ENCODE measurements at places on chromosomes 12 and 14.

DNA sequence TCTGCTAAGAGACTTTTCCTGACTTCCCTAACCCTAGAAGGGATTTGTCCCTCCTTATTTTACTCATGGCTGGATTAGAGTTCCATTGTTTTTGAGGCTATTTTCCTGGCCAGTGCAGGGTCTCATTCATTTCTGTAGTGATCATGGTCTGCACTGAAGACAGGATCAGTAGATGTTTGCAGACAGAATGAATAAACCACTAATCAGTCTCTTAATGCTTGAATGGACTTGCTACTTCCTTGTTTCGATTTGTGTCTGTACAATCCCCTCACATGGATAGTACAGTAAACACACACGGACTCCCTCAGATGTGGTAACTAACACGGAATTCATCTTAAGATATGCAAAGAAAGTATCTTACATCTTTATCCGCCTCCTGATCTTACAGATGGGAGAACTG lies 102.6 kb upstream of the PRB2 start:
- no peak for DNase-seq

- no peak for DNase-seq
These were observed 202.1 kb upstream of the KITLG start for GRCh38 chr12:88782351-88782750.

DNA sequence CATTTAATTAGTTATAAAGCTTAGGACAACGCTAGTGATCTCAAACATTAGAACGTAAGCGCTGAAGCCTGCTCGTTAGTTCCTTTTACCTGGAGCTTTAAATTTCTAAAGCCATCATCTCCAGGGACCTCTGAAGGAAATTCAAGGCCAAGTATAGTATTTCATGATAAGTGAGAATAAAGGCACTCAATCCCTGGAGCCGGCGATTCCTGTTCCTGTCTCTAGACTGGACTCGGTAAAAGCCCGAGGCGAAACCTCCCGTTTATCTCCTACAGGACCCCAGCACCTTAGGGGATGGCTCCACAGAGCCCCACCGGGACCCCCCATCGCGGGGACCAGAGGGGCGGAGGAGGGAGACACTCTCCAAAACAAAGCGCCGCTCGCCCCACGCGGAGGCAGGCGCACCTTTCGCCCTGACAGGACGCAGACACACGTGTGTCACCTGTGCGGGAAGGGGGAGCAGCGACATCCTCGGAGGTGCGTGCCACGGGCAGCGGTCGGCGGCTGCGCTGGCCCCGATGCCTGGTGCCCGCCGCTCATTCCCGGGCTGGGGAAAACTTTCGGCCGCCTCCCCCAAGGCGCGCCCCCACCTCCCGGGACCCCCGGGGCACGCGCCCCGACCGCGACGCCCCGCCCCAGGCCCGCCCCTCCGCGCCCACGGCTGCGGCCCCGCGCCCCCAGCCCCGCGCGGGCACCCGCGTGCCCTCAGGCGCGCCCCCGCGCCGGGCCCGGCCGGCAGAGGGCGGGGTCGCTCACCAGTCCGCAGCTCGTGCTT lies 678 bp downstream of the RPS6KA5 start:
- peak; percentile 42 for DNase-seq

DNA sequence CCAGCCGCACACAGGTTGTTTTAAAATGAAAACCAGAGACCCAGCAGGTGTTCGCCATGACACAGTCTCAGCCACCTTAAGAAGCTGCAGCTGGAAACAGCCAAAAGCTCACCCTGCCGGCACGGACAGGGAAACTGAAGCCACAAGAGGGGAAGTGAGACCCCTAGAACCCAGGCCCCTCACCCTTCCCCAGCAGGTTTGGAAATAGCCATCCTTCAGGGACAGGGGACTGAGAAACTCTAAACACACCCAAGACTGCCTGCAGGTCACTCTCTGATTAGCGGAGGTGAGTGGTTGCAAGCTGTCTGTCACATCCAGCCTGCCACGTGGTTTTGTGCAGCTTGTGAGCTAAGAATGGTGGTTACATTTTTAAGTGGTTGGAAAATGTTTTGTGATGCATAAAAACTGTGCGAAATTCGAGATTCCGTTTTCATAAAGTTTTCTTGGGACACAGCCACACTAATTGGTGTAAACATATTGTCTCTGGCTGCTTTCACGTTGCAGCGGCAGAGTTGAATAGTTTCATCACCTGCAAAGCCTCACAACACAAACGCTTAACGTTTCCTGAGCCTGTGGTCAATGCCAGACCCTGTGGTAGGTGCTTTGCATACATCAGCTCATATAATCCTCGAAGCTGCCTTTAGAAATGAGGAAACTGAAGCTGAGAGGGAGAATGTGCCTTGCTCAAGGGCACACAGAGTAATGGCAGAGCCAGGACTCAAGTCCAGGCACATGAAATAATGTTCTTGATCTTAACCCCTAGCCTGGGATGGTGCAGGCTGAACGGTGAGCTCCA lies 1.7 kb upstream of the SELPLG start:
- peak; percentile 32 for DNase-seq

- DNase-seq = no peak
These were observed 2.4 kb downstream of the AMN start for GRCh38 chr14:102924632-102925588.

DNA sequence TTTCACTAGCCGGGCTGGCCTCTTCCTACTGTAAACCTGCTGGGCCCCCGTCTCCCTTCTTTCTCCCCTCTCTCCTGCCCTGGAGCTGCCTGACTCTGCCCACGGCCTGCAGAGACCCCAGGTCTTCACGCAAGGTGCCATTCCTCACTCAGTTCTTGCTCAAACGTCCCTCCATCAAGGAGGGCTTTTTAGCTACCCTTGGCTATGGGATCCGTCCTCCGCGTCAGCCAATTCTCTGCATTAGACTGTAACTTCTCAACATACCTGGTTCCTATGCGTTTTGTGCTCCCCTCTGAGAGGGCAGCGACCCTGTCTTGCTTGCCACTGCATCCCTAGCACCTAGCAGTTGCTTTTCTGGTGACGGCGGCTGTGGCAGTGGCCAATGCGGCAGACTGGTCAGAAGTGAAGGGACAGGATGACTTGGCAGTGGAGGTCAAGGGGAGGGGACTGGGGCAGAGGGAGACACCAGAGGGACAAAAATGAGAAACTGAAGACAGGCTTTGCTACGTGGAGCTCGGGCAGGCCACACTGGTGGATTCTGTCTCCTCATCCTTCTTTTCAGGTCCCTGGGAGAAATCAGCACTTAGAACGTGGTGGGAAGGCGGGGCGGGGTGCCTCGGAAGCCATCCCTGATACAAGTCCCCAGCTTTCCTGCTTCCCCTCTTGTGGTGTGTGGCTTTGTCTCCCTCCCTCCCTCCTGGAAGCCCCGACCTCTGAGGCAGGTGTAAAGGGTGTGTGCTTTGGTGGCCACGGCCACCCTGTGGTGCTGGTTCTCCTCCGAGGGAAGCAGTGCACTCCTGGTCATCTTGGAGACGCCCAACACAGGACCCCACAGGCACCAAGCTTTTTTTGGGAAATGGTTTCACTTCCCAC lies 1.8 kb downstream of the B3GNT4 start:
- DNase-seq = no peak

- no peak for DNase-seq
These were observed 1820.8 kb upstream of the FLRT2 start for GRCh38 chr14:83709116-83709515.

DNA sequence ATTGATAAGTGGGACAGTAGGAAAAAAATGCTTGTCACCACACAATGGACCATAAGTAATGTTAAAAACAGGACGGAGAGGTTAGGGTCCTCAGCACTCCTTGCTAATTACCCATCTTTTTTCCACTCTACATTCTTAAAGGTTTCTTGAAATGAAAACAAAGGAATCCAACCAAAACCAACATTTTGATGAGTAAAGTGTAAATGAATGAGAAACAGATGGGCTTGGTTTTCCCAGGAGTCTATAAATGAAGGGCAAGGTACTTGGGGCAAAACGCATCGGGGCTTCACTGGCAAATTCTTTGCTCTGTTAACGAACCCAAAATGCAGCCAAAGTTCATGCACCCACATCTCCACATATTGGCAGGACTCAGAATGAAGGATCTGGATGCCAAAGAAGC lies 129.2 kb upstream of the BMP4 start:
- DNase-seq = no peak

- DNase-seq = no peak
These were observed 53.3 kb downstream of the PITPNM2 start for GRCh38 chr12:123097561-123098084.

- DNase-seq = peak; percentile 20
These were observed 84.7 kb upstream of the NELL2 start for GRCh38 chr12:44960856-44961255.

DNA sequence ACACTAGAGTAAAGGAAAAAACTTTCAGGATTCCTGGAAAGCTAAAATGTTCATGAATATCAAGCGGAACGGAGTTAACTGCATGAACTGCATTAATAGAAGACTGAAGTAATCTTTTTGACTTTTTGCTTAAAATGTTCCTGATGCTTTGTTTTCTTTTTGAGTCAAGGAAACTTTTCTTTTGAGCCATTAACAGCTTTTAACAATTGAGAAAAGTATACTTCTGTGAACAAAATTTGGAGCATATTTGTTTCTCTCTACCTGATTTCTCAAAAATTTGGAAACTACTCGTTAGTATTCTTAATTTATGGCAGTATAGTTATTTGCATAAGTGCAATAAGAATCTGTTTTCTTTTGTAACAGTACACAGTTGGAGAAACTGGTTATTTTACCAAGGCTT lies 78.5 kb downstream of the CALM1 start:
- no peak for DNase-seq

GRCh38 chr14:103519043-103519836 lies 3.4 kb downstream of the CKB start:
- no peak for DNase-seq

GRCh38 chr14:105472486-105472991 lies 2.1 kb upstream of the CRIP2 start:
- DNase-seq = no peak

GRCh38 chr12:4566474-4566873 lies 4.5 kb downstream of the DYRK4 start:
- DNase-seq = no peak

DNA sequence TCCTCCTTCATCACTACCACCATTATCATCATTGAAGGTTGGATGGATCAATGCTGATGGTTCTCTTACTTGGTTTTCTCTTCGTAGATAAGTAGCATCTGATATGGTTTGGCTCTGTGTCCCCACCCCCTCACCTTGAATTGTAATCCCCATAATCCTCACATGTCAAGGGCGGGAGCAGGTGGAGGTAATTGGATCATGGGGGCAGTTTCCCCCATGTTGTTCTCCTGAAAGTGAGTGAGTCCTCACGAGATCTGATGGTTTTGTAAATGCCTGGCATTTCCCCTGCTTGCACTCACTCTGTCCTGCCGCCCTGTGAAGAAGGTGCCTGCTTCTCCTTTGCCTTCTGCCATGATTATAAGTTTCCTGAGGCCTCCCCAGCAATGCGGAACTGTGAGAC lies 172.4 kb upstream of the PWP1 start:
- DNase-seq = no peak

DNA sequence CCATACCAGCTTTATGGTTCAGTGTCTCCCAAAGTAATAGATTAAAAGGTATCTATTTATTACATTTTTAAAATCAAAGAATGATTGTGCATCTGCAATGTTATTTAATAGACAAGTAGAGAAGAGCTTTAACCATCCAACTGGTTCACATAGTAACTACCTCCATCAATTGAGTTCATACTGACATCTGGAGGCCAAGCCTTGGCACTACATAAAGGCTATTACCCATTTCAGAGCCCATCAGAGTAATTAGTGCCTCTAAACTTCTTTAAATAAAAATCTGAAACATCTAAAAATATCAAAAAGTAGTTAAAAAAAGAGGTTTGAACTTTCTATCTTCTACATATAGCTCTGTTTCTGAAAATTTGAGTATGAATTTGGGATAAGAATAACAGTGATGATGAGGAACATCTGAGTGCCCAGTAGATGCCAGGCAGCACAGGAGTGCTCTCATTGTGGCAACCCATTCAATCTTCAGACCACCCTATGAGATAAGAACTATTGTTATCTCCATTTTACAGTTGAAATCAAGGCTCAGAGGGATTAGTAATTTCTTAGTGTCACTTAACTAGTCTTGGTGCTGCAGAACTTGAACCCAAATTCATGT lies 132.9 kb upstream of the DAAM1 start:
- DNase-seq = peak; percentile 33

GRCh38 chr14:40308240-40308639 lies 876.0 kb upstream of the FBXO33 start:
- DNase-seq = no peak

- no peak for DNase-seq
These were observed 42.8 kb downstream of the KDM2B start for GRCh38 chr12:121537814-121538698.

DNA sequence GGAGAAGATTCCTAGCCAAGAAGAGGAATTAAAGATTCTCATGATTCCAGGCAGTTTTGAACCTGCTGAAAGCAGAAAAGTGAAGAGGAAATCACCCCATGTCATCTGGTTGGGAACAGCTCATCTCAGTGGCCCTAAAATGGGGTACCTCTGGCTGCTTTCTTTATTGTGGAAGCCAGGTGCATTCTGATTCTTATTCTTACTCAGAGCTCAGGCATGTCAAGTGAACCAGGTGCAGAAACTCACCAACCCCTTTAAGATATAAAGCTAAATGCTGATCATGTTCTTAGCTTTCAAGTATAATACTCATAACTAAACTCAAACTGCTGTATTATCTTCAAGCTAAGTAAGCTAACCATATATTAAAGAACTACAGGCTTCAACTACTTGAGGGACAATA lies 253.9 kb upstream of the ARID2 start:
- no peak for DNase-seq

DNA sequence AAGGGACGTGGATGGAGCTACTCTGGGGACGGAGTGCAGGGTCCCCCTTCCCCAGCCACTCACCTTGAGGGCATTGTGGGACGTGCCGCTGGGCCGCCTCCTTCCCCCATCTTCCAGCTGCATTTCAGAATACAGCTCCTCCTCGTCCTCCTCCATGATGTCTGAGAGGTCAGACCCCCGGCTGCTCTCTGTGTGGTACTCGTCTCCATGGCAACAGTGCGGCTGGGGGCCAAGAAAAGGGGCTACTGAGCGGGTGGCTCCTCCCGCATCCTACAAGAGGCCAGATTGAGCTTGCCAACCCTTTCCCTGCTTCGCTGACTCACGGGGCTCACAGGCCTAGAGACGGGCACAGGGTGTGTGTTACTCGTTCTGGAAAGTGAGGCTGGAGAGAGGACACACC lies 90.4 kb downstream of the PIWIL1 start:
- no peak for DNase-seq

GRCh38 chr14:37223947-37224474 lies 26.3 kb downstream of the MIPOL1 start:
- no peak for DNase-seq

DNA sequence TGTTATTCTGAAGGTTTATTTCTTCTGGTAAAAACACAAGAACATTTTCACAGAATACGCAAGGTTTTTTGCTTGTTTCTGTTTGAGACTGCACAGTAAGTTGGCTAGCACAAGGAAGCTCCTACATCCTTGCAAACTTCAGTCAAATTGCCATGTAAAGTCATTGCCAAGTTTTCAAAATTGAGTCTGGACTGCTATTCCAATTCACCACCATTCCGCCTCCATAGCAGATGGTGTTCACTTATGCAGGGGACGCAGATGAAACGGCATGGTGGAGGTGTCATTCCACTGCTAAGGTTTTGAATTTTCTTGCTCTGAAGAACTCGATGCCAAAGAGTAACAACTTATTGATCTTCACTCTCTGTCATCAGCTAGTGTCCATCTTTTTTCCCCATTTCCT lies 303.9 kb upstream of the SYT1 start:
- DNase-seq = no peak

GRCh38 chr12:102833687-102834441 lies 83.2 kb downstream of the PAH start:
- DNase-seq = peak; percentile 32

- no peak for DNase-seq
These were observed 179.0 kb downstream of the TSPAN9 start for GRCh38 chr12:3256103-3256631.

Measured in HAP-1 (cell line).